Stimulated activated CD4-positive, alpha-beta T cell treated with anti-CD3 and anti-CD28 coated beads, Interleukin-15, amount 100 ng/mL, for 1 hour (primary cell): ENCODE measurements at places on chromosomes 11 and 22.

DNA sequence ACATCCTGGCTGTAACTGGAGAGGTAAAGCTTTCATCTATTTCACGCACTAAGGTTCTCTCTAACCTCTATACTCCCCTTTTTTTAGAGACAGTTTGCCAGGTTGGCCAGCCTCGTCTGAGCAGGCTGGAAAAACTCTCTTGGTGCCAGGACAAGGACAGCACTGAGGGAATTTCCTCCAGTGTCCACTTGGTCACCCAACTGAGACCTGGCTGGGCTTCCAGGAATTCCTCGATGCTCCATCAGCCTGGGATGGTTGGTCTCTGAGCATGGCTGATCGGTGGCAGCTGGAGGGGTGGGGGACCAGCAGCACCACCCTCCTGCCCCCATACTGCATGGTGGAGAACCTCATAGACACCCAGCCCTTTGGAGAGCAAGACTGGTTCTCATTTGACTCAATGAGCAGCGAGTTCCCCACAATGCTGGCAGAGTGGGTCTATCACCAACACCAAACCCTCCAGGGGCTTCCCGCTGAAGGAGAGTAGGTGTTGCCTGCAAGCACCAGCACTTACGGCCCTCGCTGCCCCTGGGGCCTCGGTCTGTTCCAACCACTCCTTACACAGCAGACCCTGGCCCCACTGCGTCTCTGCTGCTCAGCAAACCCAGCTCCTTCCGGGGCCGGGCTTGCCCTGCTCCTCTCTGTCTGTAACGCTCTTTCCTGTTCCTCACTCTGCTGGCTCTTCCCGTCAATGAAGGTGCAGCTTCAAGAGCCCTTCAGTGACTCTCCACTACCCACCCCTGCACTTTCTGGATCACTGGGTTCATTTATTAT lies 122.2 kb downstream of the ST3GAL4 start:
- DNase-seq, result no peak

- no peak for DNase-seq
Observed at GRCh38 chr22:20413217-20414058, 19.5 kb downstream of the ZNF74 start.

- DNase-seq, result no peak
Observed at GRCh38 chr11:132872211-132872610, 660.1 kb downstream of the OPCML start.

DNA sequence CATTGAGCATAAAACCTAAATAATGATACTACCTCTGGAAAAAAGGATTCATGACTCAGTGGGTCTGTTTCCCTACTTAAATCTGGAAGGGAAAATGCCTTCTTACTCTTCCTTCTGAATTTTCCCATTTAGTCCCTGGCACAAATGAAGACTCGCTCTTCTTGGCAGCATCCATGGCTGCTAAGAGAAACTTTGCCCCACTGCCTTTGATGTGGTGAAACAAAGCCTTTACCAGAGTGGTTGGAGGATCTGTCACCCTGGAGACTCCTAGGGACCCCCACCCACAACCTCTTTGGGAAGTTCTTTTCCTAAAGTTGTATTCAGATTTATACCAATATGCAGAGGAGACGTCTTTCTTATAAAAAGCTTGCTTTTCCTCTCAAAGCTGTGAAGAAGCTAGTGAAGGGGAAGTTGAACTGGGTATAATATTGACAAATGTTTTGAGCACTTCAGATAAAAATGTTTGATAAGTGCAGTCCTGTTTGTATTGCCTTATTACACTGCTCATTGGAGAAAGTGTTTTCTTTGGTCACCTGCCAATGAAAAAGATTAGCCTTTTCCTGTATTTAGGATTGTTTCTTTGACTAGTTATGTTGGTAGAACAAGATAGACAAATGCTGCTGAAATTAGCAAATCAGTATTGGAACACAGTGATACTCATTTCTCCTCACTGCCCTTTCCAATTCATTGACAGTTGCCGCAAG lies 77.3 kb downstream of the ARFGAP2 start:
- no peak for DNase-seq

- DNase-seq, result no peak
Observed at GRCh38 chr22:30832407-30832987, 136.1 kb downstream of the MORC2 start.

DNA sequence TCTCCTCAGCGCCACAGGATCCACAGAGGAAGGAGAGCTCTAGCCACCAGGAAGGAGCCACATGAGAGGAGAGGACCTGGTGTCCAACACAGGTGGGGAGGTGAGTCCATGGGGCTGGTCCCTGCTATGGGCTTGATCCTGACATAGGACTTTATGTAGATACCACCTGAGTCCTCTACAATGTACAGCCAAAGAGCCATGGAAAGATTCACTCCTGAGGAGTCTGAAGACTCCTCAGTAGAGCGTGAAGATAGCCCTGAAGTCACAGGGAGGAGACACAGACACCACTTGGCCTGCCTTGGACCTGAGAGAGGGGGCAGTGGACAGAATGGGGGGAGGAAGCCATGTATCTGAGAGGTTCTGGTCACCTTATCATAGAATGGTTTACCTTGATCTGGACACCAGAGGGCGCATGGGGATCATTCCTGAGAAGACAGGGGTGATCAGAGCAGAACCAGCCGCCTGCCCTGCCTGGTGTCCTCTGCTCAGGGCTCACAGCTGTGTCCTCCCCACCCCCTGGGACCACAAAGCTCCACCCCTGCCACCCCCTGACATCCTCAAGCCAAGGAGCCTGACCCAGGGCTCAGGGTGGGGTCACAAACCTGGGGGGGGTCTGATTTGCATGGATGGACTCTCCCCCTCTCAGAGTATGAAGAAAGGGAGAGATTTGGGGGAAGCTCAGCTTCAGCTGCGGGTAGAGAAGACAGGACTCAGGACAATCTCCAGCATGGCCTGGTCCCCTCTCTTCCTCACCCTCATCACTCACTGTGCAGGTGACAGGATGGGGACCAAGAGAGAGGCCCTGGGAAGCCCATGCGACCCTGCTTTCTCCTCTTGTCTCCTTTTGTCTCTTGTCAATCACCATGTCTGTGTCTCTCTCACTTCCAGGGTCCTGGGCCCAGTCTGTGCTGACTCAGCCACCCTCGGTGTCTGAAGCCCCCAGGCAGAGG lies 77.0 kb downstream of the ZNF280B start:
- DNase-seq, result peak; percentile 19

GRCh38 chr22:45867118-45867905 lies 109.7 kb downstream of the WNT7B start:
- DNase-seq, result no peak

DNA sequence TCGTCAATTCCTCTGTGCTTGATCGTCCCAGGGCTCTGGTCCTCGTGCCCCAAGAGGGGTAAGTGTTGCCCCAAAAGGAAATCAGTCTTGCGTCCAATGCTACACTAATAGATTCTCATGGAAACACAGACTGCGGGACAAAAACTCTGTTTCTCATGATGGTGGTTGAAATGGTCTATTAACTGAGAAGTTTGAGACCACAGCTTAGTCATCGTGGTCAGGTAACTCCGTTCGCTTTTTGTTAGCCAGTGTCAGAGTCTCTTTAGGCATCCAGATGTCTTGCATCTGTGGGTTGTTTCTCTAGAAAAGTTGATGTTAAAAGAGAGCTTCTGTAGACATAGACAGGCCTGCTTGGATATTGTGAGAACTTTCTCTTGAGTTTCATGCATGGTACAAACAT lies 104.6 kb upstream of the SORL1-AS1 start:
- no peak for DNase-seq

GRCh38 chr11:15849257-15849656 lies 507.1 kb downstream of the SOX6 start:
- no peak for DNase-seq

DNA sequence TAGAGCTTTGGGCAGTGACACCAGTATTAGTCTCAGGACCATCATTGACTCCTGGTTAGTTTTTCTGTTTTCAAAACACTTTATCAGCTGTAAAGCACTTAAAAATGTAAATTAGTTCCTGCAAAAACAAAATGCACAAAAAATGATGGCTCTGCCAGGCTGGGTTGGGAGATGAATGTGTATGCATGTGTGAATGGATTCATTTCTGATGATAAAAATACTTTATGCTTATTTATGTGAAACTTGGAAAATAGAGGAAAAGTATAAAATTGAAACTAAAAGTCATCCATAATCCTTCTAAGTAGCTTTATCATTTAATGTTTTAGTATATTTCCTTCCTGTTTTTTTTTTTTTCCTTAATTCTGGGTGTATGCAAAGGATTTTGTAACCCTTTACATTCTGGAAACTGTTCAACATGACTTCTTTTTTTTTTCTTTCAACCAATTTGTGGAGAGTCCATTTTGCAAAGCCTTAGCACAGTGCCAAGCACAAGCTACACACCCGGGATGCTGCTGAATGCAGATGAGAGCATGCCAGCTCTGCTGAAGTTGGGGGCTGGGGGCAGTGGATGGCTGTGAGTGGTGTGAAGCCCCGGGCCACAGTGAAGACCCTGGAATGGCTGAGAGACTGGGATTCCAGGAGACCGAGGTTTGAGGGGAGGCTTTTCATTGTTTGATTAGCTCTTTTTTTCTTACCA lies 37.6 kb downstream of the PTPRJ start:
- no peak for DNase-seq

DNA sequence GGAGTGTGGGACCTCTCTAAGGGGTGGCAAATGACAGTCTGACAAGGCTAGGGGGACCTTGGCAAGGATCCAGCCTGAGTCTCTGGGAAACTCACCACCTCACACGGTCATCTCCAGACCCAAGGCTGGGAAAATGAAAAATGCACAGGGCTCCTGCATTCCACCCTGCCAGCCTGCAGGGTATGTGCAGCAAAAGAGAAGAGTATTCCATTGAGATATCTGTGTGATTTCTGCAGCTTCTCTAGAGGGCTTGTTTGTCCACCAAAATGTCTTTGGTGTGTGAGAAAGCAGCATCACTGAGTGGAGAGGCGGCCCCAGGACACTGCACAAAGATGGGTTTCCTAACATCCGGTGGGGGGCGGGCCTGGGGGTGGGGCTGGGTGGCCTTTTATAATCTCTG lies 177.8 kb downstream of the EFCAB6 start:
- no peak for DNase-seq

- DNase-seq, result no peak
Observed at GRCh38 chr11:57775491-57775890, 13.9 kb downstream of the CTNND1 start.

GRCh38 chr22:45657701-45658100 lies 13.9 kb upstream of the ATXN10 start:
- DNase-seq, result no peak
